ENCODE measurements at places on chromosomes 7 and 10.

GRCh38 chr10:86113983-86114382 lies 252.6 kb downstream of the GRID1 start:
- no peak for DNase-seq

GRCh38 chr7:152902054-152902453 lies 142.5 kb downstream of the ACTR3B start:
- no peak for DNase-seq

DNA sequence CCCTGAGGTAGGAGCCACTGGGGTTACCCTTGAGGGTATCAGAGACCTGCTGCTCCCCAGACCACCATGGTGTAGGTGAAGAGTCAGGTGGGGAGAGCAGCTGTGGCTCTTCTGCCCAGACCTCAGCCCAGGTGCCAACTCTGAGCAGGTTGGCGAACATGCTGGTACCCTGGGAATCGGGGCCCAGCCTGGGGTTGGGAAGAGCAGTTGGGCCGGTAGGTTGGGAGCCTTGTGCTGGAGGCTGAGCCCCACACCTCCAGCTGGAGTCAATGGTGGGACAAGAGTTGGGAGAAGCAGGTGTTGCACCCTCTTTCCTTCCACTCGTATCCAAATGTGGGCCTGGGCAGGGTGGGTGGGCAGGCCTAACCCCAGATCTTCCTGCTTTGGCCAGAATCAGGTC lies 114.5 kb downstream of the CDH23 start:
- DNase-seq: no peak

DNA sequence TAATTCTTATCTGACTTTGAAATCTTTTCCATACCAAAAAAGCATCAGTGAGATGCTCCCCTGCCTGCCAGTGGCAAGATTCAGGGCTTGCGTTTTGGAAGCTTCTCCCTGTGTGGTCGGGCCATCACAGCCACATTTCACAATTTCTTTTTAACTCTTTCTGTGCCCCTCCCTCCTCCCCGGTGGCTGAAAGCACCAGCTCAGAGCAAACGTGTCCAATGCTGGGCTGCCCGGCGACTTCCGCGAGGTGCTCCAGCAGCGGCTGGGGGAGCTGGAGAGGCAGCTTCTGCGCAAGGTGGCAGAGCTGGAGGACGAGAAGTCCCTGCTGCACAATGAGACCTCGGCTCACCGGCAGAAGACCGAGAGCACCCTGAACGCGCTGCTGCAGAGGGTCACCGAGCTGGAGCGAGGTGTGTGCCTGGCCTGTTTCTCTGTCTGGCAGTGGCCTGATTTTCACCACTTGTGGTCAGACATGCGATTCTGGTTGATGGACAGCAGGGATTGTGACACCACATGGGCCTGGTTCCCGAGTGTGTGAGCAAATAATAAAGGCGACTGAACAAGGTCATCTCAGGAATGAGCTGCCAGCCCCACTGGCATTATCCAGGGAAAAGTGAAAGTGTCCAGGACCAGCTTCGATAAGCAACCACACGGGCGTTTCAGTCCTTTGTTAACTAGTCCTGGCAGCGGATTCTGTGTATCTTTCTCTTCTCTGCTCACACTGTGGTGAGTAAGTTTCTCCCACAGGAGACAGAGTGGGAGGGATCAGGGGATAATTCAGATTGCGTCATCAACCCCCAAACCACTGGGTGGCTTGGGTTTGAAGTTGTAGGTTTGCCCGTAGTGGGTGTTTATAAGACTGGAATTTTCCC lies 2.6 kb downstream of the NPTX2 start:
- no peak for DNase-seq

DNA sequence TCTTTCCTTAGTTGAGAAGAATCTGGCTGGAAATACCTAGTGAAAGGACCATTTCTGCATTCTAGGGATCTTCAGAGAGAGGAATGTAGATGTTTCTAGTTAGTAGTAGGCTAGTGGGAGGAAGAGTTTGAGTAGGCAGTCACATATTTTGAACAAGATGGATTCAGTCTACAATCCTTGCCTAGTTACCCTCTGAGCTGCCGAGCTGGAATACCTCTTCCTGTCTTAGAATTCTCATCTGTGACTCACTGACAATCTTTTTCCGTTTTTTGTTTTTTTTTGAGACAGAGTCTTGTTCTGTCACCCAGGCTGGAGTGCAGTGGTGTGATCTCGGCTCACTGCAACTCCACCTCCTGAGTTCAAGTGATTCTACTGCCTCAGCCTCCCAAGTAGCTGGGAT lies 30.7 kb upstream of the PLPP4 start:
- DNase-seq: no peak

- DNase-seq: no peak
These were observed 164.1 kb upstream of the NPY start for GRCh38 chr7:24119852-24120251.

DNA sequence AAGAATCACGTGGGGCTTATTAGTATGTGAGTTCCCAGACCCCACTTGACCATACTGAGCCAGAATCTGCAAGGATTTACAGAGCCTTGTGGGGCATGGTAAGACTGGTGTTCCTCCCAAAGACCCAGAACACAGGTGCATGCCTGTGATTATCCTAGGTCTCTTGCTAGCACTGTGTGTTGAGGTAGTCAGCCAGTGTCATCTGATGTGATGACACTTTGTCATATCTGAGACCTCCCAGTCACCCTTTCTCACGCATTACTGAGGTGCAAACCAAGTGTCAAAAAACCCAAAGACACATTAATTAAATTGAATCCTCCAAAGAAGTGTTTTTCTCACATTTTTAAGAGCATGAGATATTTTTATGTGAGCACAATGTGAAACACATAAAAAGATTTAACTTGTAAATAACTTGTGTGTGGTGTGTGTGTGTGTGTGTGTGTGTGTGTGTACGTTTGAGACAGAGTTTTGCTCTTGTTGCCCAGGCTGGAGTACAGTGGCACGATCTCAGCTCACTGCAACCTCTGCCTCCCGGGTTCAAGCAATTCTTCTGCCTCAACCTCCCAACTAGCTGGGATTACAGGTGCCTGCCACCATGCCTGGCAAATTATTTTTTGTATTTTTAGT lies 162.0 kb upstream of the PRPS1L1 start:
- DNase-seq: no peak

DNA sequence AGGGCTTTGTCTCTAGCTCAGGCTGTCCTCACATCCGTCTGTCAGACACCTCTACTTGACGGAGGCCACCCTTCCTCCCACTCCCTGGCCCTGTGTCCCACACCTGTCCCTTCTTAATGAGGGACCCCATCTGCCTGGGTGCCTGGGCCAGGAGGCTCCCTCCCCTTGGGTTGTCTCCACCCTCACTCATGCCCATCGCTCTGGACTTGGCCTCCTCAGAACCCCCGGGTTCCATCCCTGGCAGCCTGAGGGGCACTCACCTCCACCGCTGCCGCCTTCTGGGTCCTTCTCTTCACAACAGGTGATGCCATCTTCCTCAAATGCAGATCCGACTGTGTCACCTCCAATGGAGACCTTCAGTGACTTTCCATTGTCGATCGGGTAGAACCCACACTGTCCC lies 20.2 kb upstream of the GJD4 start:
- DNase-seq: no peak

DNA sequence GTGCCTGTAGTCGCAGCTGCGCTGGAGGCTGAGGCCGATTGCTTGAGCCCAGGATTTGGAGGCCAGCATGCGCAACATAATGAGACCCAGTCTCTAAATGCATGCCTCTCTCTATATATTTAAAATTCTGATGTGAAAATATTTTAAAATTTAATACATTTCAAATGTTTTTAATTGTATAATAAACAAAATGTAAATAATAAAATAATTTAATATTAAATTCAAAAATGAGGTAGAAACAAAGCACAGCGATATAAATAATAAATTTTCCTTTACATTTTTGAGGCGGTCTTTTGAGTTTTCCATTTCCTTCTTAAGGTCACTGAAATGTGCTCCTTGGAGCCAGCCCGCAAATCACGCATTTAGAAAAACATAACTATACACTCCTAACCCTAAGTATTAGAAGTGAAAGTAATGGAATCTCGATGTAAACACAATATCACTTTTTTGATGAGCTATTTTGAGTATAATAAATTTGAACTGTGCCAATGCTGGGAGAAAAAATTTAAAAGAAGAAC lies 523 bp upstream of the CDK1 start:
- no peak for DNase-seq

DNA sequence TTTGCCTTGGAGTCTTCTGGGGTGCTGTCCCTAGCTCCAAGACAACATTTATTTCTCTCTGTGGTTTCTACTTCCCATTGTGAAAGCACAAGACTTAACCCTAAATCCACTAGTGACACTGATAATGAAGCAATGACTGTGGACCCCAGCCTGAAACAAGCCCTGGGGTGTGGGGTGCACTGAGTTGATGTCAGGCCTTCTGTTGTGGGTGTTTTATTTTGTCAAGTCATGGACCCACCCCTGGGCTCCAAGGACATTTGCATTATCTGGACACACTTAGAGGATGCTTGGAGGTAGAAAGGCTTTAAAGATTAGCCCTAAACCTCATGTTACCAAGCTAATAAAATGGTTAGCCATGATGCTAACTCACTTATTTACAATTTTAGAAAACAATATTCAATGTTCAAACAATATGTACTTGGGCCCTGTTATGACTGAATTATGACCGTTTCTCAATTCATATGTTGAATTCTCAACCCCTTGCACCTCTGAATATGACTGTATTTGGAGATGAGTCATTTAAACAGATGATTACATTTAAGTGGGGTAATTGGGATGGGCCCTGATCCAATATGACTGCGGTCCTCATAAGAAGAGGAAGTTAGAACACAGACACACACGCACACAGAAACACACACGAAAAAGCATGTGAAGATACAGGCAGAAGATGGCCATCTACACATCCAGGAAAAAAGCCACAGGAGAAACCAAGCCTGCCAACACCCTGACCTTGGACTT lies 137.2 kb upstream of the IGFBP3 start:
- no peak for DNase-seq

DNA sequence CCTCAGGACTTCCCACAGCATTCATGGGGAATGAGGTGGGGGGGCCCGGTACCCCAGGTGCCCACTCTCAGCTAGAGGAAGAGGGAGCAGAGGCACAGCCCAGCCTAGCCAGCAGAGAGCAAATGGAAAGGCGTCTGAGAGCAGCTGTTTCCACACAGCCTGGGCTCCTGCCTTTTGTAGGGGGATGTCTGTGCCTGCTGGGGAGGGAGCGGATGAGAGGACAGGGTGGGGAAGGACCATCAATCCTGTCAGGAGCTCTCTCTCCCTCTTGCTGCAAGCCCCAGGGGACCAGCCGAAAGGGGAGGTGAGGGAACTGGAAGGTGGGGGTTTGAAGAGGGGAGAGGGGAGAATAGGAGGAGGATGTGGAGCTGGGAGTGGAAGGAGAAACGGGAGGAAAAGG lies at the start of gene PKD2L1:
PKD2L1 (minus strand) TSS at position 150 of the 400 bp plus-strand sequence; CDS start at position 25, 125 bp downstream.
- DNase-seq: no peak

GRCh38 chr7:25754333-25754732 lies 397.7 kb upstream of the NFE2L3 start:
- no peak for DNase-seq

- no peak for DNase-seq
These were observed 22.2 kb downstream of the GPNMB start for GRCh38 chr7:23268746-23269145.

GRCh38 chr7:106644999-106645398 lies 16.0 kb downstream of the CCDC71L start:
- no peak for DNase-seq

DNA sequence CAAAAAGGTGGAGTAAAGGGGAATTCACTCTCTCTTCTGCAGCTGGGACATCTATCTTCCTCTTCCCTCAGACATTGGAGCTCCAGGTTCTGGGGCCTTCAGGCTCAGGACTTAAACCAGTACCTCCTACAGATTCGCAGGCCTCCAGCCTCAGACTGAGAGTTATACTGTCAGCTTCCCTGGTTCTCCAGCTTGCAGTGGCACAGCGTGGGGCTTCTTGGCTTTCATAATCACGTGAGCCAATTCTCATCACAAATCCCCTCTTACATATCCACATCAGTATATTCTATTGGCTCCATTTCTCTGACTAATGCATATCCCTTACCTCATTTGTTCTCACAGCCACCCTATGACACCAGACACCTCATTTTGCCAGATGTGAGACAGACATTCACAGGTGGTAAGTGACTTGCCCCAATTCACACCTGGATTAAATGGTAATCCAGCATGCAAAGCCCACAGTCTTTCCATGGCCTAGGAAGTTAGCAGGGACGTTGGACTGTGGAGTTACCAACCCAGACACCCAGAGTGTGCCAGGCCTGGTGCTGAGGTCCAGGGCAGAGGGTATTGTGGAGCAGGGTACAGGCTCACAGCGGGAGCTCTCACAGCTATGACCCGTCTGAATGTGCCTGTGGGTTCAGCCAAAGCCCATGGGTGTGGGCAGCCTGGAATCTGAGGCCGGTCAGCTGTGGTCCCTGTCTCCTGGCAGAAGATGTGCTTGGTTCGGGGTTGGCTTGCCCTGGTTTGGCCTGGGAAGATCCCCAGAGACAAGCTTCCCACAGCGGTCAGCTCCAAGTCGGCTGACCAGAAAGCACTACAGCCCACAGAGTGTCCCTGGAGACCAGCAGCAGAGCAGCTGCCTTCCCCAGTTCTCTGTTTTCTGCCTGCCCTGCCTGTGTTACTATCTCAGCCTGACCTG lies 18.4 kb upstream of the ZCCHC24 start:
- DNase-seq: no peak

DNA sequence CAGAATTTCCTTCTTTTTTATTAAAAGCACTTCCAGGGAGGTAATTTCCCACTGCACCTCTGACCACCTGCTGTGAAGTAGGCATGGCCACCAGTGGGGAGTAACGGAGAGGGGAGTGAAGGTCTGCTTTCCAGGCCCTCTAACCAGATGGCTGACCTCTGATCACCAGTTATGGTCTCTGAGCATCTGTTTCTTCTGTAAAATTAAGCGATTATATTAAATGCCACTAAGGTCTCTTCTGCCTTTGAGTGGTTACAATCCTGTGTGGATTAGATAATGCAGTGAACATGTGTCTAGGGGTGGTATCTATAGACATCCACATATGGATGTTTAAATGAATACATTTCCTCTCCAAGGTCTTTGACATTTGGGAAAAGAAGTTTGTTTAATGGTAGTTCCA lies 199.6 kb downstream of the HERPUD2 start:
- DNase-seq: no peak

DNA sequence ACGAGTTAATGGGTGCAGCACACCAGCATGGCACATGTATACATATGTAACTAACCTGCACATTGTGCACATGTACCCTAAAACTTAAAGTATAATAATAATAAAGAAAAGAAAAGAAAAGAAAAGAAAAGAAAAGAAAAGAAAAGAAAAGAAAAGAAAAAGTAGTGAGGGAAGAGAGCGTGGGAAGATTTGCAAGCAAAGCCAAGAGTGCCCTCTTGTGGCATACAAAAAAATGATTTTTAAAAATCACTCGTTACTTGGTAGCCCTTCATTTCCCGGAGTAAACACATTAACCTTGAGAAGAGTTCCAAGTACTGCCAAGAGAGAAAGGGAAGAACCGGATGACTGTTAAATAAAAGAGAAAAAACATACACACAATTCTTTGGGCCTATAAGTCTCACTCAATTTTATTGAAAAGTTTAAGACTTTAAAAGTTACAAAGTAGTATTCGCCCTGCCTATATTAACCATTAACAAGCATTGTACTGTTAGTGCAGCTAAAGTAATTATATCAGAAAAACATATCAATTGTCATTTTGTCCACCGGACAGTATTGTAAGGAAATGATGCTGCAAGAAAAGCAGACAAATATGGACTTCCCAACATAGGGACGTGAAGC lies 6.2 kb upstream of the CH25H start:
- no peak for DNase-seq

GRCh38 chr10:116780691-116781205 lies 38.4 kb upstream of the HSPA12A start:
- no peak for DNase-seq

- no peak for DNase-seq
These were observed 74.6 kb downstream of the WDFY4 start for GRCh38 chr10:48759113-48759901.

GRCh38 chr7:107551936-107552335 lies 11.8 kb downstream of the COG5 start:
- DNase-seq: no peak
